ENCODE measurements at places on chromosomes 6 and 20.

DNA sequence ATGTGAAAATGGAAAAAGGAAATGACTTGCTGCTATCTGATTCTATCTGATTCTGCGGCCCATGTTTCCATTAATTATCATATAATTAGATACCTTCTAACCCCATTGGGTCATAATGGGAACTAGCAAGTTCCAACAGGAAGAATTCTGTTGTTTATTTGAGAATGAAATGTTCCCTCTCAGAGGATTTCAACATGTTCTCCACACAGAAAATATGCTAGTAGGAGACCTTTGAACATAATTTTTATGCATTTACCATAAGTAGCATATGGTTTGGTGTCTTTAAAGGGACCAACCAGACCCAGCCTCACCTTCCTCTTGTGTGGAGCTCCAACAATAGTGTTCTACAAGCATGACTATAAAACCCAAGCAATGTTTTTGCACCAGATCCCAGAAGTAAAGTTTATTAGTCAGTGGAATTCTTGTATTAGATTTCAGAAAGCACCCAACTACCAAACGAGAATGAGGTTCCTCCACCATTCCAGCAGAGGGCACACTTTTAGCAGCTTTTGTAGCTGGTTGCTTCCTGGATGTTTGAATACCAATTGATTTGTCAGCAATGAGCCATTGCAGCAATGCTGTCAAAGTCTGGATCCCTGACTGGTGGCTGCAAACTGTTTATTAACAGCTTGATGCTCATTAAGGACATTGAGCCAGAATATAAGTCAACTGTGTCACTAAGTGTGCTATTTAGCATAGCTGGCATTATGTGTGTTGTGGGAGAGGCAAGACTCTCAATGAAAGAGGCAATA, 143.6 kb upstream of the GJE1 start:
- peak; percentile 70 for DNase-seq

DNA sequence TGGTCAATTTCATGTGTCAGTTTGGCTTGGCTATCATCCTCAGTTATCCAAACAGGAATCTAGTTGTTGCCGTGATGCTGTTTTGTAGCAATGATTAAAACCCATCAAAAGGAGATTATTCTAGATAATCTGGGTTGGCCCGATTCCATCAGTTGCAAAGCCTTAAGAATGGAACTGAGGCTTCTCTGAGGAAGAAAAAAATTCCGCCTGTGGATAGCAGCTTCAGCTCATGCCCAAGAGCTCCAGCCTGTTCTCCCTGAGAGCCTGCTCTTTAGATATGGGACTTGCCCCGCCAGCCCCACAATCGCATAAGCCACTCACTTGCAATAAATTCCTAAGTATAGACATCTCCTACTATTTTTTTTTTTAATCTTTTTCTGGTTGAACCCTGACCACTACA, 61.5 kb downstream of the SEL1L2 start:
- no peak for DNase-seq

DNA sequence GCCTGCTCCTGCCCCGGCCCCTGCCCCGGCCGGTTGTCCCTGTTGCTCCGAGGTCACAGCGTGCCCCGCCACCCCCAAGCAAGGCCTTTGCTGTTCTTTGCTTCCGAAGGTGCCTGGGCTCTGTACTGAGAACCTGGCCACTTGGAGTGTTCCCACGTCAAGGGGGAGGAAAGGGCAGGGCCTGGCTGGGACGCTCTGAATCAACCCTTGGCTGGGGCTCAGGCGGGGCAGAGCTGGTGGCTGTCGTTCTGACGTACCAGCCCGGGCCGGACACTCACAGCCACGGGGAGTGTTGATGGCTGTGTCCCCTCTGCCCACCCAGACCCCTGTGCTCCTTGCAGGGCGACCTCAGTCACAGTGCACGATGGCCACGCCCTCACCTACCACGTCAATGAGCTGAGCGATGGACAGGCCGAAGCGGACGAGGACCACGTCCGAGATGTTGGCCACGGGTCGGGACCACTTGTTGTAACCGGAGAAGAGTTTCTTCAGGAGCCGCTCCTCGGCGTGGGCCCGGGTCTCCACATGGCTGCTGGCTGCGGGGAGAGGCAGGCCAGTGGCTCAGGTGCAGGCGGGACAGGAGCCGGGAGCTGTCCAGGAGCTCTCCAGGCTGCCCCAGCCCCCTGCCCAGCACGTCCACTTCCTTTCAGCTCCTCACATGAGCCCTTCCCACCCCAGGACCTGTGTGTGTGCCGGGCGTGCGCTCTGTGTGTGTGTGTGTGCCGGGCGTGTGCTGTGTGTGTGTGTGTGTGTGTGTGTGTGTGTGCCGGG, 1.8 kb downstream of the CHRNA4 start:
- no peak for DNase-seq

DNA sequence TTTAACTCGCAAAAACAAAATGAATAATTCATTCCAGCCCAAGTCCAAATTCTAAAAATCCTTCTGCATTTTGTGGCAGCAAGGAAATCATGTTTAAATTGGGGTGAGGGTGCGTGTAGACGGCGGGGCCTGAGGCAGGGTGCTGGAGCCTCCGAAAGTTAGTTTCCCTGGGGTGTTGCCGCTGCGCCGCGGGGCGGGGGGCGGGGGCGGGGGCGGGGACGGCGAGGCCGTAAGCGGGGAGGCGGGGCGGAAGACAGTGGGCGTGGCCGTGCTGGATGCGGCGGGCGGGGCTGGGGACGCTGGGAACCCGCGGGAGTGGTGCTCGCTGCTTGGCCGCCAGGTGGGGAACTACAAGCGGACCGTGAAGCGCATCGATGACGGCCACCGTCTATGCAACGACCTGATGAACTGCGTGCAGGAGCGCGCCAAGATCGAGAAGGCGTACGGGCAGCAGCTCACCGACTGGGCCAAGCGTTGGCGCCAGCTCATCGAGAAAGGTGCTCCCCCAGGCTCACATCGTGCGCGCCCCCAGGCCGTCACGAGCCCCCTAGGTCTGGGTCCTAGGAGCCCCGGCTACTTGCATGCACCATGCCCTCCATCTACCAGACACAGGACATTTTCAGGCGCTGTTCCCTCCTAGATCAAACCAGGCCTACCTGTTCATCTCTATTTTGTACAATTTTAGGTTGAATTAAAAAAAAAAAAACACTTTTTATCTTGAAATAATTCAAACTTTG, 29.0 kb downstream of the SPDEF start:
- peak; percentile 98 for DNase-seq

GRCh38 chr6:76214546-76214945, 142.1 kb upstream of the IMPG1 start:
- no peak for DNase-seq

GRCh38 chr6:151738267-151738666, 69.2 kb upstream of the ESR1 start:
- DNase-seq, result no peak

- no peak for DNase-seq
Measured at GRCh38 chr6:134732763-134733162, 217.1 kb downstream of the ALDH8A1 start.

DNA sequence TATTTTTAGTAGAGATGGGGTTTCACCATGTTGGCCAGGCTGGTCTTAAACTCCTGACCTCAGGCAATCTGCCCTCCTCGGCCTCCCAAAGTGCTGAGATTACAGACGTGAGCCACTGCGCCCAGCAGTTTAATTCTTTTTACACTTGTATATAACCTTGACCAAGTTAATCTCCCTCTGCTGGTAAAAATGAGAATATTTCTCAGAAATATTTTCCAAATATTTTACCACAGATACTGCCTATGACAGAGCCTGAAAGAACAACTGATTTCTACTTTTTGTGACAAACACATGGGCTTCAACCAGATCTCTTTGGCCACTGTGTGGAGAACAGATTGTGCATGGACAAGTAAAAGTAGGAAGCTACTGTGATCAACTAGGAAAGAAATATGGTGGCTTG, 21.2 kb upstream of the NHSL1 start:
- DNase-seq, result no peak

DNA sequence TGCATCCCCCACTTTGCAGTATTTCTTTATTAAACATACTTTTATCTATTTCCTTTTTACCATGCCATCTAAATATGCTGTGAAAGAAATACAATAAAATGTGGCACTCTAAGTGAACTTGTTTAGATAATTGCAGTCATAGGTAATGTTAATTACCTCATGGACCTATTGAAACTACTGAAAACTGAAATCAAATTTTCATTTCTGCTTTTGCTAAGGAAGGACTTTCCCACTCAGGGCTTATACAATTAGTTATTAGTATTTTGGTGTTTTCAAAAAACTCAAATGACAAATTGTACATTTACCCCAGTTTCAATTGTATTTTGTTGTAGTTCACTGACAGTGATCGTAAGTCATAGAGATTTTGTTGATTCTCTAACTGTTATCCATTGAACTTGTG, 88.4 kb downstream of the ID4 start:
- no peak for DNase-seq

GRCh38 chr6:116530436-116530835, 15.0 kb downstream of the TRAPPC3L start:
- no peak for DNase-seq

GRCh38 chr6:33008944-33009861, at the start of gene HLA-DOA:
Gene HLA-DOA (minus strand): TSS chr6:33009591.
- peak; percentile 72 for DNase-seq

DNA sequence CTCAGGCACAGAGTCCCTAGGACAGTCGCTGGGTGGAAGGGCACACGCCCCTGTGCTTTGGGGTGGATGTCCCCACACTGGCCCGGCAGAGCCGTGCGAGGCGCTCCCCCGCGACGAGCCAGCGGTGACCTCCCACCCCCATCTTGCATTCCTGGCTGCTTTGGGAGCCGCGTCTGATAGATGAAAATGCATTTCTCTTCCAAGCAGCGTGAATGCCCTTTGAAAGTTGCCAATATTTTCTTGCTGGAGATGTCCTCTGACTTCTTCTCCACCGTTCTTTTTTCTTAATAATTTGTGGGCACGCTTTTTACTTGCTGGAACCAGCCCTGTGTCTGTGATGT, 29.9 kb downstream of the COL20A1 start:
- no peak for DNase-seq

DNA sequence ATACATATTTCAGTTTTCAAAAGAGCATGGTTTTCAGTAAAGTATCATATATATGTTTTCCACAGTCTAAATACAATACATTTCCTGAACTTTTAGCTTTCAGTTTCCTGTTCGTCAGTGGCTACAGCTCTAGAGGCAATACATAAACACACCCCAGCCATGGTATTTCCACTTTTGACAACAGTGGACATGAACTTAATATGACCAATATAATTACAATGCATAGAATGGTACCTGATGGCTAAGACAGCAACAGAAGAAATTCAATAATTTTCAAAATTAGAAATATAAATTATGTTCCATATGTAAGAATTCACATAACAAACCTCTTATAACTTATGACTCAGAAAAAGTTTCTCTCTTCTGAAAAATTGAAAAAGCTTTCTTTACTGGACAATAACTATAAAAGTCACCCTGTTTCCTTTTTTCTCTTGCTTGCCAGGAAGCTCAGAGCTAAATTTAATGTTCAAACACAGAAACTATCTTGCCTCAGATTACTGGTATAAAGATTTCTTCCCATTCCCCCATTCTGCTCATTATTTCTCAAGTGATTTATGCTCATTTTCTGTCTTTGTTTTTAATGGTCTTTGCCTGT, 19.2 kb downstream of the FKBP5 start:
- no peak for DNase-seq

- no peak for DNase-seq
Measured at GRCh38 chr6:87059943-87060342, 35.0 kb downstream of the CGA start.

DNA sequence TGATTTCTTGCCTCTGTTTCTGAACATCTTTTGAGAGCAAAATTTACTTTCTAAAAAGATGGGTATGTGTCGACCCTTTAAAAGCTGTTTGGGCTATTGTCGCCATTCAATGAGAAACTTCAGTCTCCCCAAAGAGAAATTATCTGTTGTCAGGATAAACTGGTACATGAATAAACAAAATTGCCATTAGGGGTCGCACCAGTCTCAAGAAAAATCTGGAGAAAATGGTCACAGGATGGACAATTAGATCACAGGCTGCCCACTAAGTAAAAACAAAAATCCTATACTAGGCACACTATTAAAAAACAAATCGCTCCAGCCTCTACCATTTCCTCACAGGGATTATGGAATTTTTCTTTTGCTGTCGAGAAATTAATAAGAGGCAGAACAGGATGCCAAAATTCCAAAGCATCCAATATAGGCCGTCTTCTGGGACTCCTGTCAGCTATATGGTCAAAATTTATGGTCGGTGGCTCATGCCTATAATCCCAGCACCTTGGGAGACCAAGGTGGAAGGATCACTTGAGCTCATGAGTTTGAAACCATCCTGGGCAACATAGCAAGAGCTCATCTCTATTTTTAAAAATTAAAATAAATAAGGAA, 5.5 kb upstream of the HLA-E start:
- DNase-seq, result peak; percentile 86

- DNase-seq, result no peak
Measured at GRCh38 chr6:90106449-90106848, 190.2 kb downstream of the BACH2 start.

DNA sequence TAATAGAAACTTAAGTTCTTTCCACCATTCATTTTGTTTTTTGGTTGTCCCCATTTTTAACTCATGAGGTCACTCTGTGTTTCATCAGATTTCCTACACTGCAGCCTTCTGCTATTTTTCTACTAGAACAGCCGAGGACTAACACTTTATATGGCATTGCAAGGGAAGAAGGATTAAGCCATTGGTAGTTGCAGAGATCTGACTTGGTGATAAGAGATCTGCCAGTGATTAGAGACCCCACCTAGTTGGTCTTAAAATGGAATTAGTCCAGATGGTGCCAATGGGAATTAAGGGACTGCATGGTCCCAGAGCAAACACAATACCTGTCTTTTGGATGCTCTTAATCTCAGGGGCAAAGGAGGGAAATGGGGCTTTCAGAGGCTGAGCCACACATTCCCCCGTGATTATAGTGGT, 125.5 kb upstream of the TMEM170B start:
- DNase-seq, result no peak

GRCh38 chr20:44586289-44586911, 4.0 kb downstream of the PKIG start:
- no peak for DNase-seq

DNA sequence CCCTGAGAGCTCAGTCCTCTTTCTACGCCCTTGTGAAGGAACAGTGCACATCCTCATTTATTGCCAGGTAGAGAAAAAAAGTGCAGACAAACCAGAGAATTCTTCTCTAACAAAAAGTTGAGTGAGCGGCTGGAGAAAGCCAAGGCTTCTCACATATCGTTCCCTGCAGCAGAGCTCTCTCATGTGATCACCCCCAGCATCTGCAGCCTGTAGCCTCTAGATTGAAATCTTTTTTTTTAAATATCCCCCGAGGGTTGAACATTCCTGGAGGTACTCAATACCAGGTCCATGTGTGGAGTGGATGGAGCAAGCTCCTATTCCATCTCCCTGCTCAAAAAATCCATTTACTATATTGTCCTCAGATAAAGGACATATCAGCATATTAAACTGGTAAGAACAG, 22.9 kb upstream of the ZNF133 start:
- DNase-seq, result no peak

GRCh38 chr6:38943964-38944363, 104.6 kb upstream of the GLP1R start:
- DNase-seq, result peak; percentile 17

- no peak for DNase-seq
Measured at GRCh38 chr20:48962976-48963771, 41.7 kb downstream of the ARFGEF2 start.

- DNase-seq, result peak; percentile 26
Measured at GRCh38 chr6:163232015-163232523, 182.4 kb upstream of the QKI start.
